ENCODE measurements at places on chromosomes 12 and 14.

GRCh38 chr14:68691031-68691791 is 101.7 kb downstream of the ZFP36L1 start:
- DNase-seq = no peak

DNA sequence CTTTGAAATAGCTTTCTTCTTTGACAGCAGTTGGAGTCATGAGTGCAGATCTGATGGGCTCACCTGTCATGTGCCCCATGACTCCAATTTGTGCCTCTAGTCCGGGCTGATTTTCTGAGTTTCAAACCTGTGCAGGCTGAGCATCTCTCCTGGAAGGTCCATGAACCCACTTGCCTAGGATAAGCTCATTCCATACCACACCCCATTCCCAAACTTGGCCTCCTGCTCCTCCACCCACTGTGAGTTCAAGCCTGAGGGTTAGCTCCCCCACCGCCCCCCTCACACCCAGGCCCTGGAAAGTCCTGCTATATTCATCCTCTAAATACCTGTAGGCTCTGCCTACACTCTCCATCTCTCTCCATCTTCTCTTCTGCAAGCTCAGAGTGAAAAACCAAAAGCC is 126.8 kb upstream of the VRK1 start:
- DNase-seq = no peak

GRCh38 chr12:47194501-47194900 is 114.7 kb upstream of the AMIGO2 start:
- no peak for DNase-seq

DNA sequence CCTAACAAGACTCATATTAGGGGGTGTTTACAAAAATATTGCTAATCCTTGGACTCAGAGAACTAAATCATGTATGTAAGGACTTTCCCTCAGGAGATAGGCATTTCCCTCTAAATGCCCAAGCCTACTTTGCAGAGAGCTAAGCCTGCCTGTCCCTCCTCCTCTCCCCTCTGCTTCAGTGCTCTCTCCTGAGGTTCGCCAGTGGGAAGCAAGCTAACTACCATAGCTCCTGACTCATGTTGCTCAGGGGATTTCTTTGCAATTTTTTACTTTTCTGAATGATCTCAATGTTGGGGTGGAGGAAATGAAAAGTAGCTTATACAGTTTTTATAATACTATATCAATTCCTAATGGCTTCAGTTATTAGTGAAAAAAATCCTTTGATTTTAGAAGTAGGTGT is 29.6 kb downstream of the IFT43 start:
- DNase-seq = no peak

DNA sequence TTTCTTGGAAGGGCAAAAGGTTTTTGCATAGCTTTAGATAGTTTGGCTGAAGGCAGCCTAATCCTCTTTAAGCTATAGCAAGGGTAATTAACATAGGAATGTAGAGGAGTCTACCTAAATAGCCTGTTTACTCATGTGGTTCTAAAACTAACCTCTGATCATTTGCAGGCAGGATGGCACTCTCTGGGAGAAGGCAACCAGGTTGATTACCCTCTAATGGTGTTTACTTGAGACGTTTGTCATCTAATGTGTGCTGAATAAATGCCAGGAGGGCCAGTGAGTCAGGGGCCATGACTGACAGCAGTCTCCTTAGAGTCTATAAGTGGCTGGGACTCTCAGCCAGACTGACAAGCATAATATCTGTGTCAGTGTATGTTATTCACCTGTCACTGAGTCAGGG is 286.4 kb downstream of the PCNX1 start:
- DNase-seq = no peak

DNA sequence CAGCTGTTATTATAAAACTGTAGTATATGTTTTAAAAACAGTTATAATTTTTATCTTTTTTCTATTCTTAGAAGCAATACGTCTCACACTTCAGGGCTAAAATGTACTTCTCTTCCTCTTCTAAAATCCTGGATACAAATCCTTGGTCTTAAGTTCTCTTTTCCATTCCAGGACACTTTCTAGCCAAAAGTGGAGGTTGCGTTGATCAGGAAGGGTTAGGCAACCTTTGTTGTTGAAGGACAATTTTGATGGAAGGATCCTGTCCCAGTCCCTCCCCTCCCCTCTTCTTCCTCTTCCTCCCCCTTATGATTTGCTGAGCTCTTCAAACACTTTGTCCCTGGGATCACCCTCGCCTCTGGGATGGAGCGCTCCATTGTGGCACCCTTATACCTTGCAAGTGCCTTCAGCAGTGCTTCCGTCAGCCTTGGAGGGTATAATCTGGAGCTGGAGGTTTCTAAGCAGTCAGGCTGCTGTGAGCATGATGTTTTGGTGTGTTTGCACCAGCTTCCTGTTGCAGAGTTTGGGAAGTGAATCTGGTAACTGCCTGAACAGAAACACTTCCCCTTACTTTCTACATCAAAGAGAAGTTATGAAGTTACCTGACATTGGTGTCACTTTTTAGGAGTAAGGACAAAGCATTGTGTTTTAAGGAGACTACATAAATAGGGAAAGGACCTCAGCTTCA is 87.4 kb upstream of the SLC38A2 start:
- peak; percentile 87 for DNase-seq

- DNase-seq = no peak
Observed at GRCh38 chr12:2068653-2069052, 15.9 kb downstream of the CACNA1C start.

Measured in AML-193 (cell line).